Activated T-helper 1 cell treated with anti-CD3 and anti-CD28 coated beads, Interleukin-2, amount 50 U/mL, for 16 hours (primary cell): ENCODE measurements at places on chromosomes 3 and 15.

GRCh38 chr15:96125721-96126415, 204.6 kb upstream of the NR2F2 start:
- no peak for DNase-seq

- DNase-seq = no peak
Measured at GRCh38 chr3:57715686-57716085, 22.8 kb upstream of the DENND6A start.

DNA sequence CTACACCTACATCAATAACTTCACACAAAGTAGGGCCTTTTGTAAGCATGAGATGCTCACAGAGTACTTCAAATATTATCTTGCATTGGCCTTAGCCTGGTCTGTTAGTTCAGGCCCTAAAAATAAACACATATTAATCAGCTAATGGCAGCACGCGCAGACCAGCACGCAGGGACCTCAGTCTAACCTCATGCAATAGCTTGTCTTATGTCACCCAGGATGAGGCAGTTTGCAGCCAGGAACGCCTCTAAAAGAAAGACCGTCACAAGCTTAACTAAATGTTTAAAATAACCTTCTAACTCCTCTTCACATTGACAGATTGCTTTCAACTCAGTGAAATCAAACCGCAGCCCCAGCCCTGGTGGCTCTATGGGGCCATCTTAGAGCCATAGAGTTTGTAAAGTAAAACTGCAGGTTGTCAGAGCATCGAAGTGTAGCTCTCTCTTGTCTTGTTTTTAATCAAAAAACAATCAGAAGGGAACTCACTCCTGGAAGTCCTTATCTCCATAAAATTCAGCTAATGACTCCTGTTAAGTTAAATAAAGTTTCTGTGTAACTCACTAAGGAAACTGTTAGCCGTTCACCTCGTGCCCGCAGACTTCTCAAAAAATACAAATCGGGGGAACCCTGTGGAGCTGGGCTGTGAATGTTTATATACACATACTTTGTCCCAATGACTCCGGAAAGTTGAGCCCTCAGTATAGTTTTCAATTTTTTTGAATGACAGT, 212.6 kb downstream of the CDIN1 start:
- DNase-seq = no peak

- no peak for DNase-seq
Measured at GRCh38 chr3:169299889-169300288, 363.6 kb downstream of the MECOM start.

DNA sequence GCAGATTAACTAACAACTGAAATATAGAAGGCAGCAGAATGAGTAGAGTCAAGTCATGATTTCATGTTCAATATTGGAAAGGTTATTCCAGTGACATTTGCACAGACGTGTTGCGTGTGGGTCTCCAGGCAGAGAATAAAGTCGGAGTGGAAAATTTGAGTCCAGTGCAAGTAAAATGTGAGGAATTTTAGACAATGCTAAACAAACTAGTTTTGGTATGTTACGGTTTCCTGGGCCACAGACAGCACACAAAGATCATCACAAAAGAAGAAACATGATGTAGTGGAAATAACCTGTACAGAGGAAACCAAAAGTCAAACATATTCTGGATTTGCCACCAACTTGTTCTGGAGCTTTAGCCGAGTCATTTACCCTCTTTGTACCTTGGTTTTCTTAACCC, 367 bp downstream of the OR4F6 start:
- no peak for DNase-seq

DNA sequence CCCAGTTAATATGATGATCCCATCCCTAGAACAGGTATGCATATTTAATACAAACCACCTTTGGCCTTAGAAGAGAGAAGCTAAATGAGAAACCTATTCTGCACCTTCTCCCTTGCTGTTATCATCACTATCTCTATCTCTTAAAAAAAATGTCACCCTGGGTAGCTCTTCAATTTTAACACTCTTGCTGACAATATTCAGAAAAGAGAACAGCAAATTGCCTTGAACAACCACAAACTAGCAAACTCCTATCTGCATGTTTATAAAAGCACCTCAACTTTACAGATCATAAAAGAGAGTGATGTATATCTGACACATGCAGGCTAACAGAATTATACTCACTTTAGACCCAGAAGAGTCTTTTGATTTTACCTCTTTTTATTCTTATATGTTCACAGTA, 7.4 kb downstream of the TOP2B start:
- no peak for DNase-seq

- no peak for DNase-seq
Measured at GRCh38 chr3:42660898-42661297, 7.4 kb downstream of the ZBTB47 start.

DNA sequence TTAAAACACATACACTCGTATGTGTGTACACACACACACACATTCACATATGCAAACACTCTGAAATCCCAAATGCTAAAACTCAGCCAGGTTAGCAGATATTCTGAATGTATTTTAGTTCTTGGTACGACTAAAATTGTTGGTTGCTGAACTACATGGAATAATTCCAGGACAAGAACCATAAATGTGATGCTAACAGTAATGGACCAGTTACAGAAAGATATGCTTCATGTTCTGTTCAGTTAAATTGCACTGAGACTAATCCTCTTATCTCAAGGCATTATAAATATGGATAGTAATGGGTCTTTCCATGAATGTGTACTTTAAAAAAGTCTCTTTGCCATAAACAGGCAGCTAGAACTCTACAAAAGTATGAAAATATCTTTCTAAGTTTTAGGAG, 113.3 kb downstream of the FRMD4B start:
- DNase-seq = no peak

DNA sequence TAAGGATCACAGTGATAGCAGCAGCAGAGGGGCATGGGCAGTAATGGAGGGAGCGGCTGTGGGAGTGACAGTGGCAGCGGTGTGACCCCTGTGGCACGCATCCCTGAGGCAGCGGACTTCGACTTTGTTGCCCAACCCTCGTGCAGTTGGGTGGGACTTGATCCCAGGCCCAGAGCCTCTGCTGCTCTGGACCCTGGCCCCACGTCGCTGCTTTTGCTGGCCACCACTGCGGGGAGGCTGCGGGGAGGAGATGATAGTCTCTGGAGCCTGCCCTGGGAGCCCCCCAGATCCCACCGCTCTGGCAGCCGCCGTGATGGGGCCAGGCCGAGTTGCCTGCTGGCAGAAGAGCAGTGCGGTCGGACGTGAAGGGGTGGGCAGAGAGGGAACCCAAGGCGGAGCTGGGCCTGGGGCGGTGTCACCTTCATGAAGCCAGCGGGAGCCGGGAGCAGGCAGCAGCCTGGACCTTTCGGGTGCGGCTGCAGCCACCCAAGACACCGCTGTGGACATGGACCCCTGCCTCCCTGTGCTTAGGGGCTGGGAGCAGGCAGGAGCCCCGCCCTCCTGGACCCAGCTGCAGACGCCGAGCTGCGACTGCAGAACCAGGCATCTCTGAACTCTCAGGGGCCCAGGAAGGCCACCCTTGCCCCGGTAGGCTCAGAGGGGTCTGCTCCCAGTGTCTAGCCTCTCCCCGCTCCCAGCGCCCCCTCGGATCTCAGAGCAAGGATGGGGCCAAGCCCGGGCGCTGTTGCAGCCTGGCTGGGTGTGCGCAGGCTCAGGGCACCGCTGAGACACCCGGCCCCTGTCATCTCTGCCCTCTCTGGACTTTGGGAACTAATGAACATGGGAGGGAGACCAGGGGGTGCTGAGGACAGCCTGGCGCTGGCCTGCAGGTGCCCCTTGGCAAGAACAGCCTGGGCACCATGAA, 38.3 kb downstream of the COMMD2 start:
- no peak for DNase-seq

GRCh38 chr15:29668120-29668602, 154.1 kb downstream of the TJP1 start:
- DNase-seq = no peak

- no peak for DNase-seq
Measured at GRCh38 chr3:43194490-43195114, 88.7 kb upstream of the POMGNT2 start.

DNA sequence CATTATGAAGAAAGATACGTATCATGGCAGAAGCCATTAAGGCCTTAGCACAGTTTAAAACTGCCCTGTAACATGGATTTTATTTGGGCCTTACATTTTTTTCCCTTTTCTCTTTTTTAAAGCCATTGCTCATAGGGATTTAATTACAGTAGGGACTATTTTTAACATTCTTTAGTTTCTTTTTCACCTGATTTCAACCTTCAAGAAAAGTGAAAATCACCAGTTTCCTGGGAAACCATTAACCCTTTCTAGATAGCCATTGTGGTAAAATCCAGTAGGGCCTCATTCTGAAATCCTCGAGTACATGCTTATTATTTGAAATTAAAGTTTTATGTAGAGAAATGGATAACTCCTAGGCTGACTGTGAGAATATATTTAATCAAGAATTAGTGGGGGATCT, 3.1 kb downstream of the SPRED1 start:
- no peak for DNase-seq

DNA sequence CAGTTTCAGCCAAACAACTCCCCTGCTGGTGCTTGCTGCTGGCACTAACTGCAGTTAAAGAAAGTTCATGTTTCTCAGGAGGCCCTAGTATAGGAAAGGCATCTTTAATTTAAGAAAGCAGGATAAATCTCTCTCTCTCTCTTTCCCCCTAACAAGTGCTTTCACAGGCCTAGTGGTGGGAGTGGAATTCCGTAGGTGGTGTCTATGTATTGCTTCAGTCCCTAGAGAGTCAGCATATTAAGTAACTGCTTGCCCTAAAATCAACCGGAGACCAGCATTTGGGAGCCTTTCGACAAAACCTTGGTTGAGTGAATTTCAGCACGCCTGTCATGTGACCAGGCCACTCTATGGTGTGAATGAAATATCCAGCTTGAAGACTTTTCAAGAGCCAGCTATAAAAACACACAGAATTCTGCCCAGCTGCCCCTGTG, 169.2 kb upstream of the TGFBR2 start:
- no peak for DNase-seq

DNA sequence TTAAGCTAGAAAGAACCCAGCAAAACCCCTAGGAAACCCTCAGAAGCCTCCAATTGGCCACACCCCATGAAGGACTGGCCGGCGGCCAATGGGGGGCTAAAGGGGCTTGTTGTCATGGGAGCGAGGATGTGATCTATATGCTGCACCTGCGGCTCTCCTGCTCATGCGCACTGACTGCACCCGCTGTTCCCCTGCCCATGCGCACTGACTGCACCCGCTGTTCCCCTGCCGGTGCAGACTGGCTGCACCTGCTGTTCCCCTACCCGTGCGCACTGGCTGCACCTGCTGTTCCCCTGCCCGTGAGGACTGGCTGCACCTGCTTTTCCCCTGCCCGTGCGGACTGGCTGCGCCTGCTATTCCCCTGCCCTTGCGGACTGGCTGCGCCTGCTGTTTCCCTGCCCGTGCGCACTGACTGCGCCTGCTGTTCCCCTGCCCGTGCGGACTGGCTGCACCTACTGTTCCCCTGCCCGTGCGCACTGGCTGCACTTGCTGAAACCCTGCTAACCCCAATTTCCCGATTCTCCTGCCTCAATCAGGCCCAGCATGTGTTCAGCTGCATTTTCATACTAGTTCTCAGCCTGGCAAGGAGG, 16.8 kb upstream of the MCCC1 start:
- peak; percentile 13 for DNase-seq

- no peak for DNase-seq
Measured at GRCh38 chr3:188187053-188187452, 33.1 kb downstream of the LPP start.

DNA sequence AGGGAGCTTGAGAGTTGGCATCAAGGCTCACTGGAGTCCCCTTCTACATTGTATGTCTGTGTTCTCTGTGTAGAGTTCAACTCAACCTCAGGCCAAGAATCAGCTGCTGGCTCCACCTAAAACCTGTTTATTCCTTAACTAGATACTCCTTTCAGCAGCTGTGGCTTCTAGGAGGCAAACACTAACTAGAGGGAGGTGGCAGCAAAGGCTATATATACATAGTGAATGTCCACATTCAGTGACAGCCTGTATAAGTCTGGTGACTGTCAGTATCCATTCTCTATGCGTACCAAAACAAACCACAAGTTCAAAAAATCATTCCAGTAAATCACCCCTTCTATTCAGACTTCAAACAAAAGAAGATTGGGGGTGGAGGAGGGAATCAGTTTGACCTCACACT, 184.3 kb downstream of the CDIN1 start:
- DNase-seq = no peak

DNA sequence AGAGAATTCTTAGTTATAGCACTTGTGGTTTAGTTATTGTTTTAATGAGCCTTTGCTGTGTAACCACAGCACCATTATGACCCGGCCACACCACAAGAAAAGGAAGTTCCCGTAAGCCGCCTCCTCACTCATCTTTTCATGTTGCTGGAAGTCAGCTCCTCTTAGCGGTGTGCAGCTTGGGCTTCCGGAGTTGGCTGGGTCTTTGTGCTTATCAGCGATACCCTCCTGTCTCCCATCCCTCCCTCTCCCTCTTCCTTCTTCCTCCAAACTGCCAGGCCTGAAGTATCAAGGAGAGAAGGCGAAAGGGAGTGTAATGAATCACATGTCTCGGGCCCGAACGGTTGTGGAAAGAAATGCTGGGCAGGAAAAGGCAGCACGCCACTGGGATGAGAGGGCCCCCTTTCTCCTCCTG, 353.5 kb downstream of the MCTP2 start:
- no peak for DNase-seq

- DNase-seq = no peak
Measured at GRCh38 chr3:39183211-39184080, 8.9 kb downstream of the XIRP1 start.

- DNase-seq = no peak
Measured at GRCh38 chr3:112498914-112499711, at the start of gene BTLA. BTLA (minus strand) TSS chr3:112499472; CDS start chr3:112499358, 114 bp downstream.

- no peak for DNase-seq
Measured at GRCh38 chr3:115323380-115323779, 176.3 kb upstream of the ZBTB20 start.

GRCh38 chr3:108538083-108538482, 27.7 kb upstream of the MYH15 start:
- DNase-seq = no peak

GRCh38 chr3:53134631-53135232, 4.5 kb upstream of the RFT1 start:
- no peak for DNase-seq

DNA sequence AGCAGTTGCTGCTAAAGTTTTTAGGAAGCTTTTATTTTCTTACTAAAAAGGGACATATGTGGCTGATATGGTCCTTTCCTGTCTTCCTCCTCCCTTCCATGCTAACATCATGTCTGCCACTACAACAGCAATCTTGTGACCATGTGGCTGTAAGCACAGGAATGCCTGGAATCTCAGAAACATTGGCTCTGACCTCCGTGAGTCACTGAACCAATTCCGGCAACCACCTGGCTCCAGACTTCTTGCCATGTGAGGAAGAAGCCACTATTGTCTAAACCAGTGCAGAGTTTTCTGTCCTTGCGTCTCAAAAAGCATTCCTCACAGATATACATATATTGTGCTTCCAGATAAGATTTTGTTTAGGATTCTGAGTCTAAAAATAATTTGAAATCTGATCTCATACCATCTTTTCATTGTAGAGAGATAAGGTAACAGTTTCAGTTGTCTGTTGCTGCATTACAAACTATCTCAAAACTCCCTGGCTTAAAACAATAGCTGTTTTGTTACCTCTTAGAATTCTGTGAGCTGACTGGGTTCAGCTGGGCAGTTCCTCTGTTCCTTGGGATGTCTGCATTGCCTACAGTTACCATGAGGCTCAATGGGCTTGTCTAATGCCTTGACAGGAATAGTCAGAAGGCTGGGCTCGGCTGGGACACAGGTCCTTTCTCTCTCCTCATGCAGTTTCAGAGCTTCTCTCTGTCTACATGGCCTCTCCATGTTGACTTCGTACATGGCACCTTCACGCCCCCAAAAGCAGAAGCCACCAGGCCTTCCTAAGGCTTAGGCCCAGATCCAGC, 77.3 kb upstream of the MAGI1 start:
- DNase-seq = no peak

- DNase-seq = no peak
Measured at GRCh38 chr3:113953677-113954076, 5.9 kb downstream of the ZDHHC23 start.

- no peak for DNase-seq
Measured at GRCh38 chr3:125594581-125595011, 701 bp downstream of the OSBPL11 start.
